ENCODE measurements at places on chromosomes 4 and X.

DNA sequence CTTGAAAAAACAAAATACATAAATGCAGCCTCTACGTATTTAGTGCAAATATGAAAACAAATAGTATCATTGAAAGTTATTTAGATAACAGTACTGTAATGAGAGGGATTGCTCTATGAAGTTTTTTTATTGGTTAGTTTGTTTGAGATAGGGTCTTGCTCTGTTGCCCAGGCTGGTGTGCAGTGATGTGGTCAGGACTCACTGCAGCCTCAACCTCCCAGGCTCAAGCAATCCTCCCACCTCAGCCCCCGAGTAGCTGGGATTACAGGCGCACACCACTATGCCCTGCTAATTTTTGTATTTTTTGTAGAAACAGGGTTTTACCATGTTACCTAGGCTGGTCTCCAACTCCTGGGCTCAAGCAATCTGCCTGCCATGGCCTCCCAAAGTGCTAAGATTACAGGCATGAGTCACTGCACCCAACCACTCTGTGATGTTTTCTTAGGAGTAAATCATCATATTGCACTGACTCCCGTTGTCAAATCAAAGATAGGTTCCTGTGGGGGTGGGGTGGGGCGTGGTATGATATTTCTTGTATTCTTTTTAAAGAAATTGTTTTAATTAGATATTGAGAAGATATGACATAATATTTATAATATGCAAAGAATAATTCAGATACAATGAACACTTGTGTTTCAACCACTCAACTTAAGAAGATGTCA lies 75.8 kb downstream of the ATG4A start:
- no peak for DNase-seq

- no peak for DNase-seq
These were observed 58.1 kb upstream of the BCOR start for GRCh38 chrX:40155589-40156469.

DNA sequence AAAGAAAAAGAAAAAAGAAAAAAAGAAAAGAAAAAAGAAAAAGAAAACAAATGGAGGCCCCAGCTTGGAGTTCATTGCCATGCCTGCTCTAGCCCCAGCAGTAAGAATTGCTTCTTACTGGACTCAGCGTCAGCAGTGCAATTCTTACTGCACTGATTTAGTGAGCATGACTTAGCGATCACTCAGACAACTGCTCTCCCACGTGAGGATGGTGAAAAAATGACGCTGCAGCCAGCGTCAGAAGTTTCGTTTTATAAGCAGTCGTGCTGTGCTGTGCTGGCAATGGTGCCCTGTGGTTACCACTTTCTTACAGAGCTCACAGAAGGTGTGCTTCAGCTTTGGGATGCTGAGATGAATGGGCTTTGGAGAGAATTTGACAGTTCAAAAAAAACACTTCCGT lies 68.3 kb upstream of the DDX3X start:
- DNase-seq: no peak

DNA sequence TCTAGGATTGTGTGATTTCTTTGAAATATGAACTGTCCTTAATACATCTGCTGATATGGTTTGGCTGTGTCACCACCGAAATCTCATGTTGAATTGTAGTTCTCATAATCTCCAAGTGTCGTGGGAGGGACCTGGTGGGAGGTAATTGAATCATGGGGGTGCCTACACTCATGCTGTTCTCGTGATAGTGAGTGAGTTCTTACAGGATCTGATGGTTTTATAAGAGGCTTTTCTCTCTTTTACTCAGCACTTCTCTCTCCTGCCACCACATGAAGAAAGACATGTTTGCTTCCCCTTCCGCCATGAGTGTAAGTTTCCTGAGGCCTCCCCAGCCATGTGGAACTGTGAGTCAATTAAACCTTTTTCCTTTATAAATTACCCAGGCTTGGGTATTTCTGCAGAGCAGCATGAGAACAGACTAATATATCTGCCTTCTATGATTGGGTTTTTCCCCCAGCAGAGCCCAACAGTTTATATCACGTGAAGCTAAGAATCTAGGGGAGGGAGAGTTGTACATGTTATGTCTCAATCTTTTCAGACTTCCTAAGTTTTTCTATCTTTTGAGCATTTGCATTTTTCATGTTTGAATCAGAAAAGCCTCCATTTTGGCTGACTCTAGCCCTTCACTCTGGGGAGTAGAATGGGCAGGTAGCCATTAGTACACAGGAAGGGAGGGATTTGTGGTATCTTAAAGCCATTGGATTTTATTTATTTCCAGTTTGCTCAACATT lies 58.9 kb downstream of the PLAC1 start:
- DNase-seq: no peak

- DNase-seq: no peak
These were observed 255.1 kb upstream of the VEGFC start for GRCh38 chr4:177047851-177048174.

- DNase-seq: no peak
These were observed 207.8 kb downstream of the ADGRL3 start for GRCh38 chr4:61407642-61408618.

DNA sequence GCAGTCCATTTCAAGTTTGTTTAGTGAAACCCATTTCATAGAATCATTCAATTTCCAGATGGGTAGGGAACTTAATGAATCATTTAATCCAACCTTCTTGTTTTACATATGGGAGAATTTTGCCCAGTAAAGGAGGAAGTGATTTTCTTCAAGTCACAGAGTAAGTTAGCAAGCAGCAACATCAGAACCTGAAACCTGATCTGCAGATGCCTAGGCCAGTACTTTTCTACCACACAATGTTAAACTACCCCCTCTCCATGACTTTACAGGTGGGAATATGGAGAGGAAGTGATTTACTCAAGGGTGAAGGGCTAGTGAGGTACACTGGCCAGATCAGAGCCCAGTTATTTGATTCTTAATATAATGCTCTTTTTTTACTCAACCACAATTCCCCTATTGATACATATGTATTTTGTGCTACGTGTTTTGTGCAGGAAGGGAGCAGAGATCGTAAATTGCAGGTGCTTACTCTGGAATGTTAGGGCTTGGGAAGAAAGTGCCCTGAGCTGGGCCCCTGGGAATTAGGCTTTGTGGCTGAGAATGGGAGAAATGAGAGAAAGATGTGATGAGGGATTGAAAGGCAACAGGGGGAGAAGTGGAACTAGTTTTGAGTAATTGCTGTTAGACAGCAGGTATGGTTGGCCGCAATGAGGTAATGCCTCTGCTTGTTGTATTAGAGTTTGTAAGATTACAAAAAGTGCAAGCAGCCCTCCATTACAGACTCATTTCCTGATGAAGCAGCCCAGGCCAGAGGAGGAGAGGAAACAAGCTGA lies 6.8 kb downstream of the LHFPL1 start:
- DNase-seq: no peak
